HuH-7 (cell line): ENCODE measurements at places on chromosomes 6 and 20.

DNA sequence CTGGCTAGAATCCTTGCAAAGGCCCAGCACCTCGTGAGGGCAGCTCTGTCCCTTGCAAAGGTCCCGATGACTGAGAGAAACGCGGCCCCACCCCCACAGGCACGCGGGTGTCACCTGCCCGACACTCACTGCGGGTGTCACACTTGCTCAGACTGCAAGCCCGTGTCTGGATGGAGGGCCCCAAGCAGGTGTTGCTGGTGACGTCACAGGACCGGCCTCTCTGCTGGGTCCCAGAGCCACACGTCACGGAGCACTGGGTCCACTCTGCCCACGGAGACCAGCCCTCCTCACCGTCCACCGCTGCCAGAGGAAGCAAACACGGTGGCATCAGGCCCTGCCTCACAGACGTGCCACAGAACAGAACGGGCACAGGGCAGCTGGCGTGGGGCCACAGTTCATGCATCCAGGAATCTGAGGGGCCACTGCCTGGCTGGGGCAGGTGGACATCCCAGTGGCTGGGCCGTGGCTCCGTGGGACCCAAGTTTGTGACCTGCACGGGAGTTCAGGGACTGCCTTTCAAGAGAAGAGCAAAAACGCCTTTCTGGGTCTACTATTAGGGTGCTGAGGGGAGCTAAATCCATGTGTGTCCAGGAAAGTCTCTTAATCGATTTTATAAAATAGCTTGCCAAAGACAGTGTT, 16.0 kb downstream of the THBS2 start:
- no peak for DNase-seq

DNA sequence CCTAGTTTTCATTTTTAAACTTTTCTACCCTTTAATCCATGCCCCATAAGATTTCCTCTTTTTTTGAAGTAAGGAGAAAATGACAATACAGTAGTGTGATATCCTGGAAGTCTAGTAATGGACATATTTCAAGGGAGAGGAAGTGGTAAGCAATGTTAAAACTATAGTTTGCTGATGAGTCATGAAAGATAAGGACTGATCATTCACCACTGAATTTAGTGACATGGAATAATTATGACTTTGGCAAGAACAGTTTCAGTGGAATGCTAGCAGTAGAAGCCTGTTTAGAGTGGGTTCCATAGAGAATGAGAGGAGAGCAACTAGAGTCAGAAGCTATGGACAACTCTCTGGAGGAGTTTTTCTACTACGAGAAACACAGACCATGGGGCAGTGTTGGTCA, 24.9 kb upstream of the SLC2A12 start:
- no peak for DNase-seq

DNA sequence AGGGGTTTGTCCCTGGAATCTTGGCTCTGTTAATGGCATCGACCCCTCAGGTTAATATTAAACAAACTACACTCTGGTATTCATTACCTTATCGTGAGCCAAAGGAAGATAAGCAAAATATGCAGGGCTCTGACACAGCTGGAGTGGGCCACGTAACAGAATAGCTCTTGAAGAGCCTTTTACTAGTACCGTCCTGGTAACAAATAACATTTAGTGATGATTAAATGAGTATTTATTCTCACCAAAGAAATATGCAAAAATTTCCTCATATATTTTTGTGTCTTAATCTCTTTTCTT, 20.1 kb upstream of the UTRN start:
- DNase-seq: no peak

- no peak for DNase-seq
These were observed 40.0 kb downstream of the PLG start for GRCh38 chr6:160742090-160742489.

DNA sequence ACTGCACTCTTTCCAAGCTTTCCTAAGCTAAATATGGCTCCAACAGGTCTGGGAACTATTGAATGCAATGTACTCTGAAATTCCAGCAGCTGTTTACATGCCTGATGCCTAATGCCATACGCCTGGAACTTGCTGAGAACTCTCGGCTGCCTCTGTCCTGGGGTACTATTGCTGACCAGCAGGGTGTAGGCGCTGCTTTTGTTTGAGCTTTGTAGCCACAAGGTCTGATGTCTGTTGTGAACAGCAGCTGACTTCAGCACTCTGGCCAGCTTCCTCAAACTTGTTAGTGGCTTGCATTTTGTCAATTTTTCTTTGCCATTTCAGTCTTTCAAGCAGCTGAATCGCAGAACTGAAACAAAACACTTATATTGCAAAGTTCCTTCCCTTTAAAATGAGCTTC, 26.7 kb downstream of the SAYSD1 start:
- DNase-seq: peak; percentile 74

DNA sequence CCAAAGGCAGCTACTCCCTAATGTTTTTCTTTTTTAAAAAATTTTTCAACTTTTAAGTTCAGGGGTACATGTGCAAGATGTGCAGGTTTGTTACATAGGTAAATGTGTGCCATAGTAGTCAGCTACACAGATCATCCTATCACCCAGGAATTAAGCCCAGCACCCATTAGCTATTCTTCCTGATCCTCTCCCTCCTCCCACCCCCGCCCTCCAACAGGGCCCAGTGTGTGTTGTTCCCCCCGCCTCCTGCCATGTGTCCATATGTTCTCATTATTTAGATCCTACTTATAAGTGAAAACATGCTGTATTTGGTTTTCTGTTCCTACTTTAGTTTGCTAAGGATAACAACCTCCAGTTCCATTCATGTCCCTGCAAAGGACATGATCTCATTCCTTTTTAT, 12.4 kb downstream of the TRIM15 start:
- no peak for DNase-seq

- peak; percentile 60 for DNase-seq
These were observed 55.2 kb upstream of the ADGRF1 start for GRCh38 chr6:47097092-47097945.

DNA sequence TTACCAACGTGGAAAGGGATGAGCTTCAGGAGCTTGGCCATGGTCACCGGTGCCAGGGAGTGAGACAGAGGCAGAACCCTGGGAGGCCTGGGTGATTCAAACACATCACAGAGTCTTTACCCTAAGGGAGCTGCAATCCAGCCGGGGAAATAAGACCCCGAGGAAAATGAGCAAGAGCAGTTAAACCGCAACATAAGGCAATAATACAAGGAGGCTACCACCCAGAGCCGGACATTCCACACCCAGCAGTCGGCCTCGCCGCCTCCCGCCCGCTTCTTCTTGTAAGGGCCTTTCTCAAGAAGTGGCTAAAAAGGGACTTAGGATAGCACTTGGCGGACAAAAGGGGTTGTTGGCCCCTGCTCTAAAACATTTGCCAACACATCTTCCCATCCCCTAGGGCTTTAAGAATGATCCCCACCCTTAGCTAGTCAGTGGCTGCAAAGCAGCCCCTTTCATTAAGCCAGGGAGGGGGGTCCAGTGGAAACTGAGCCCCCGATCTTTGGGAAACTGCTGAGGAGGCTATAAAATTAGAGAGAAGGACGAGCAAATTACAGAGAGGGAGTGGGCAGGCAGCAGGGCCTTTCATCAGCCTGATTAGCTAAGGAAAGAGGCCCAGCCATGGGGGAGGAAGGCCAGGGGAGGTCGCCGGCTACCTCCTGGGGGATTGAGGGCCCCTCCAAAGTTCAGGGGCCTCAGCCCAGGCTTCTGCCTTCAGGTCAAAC, 34.3 kb downstream of the SNX5 start:
- DNase-seq: no peak

DNA sequence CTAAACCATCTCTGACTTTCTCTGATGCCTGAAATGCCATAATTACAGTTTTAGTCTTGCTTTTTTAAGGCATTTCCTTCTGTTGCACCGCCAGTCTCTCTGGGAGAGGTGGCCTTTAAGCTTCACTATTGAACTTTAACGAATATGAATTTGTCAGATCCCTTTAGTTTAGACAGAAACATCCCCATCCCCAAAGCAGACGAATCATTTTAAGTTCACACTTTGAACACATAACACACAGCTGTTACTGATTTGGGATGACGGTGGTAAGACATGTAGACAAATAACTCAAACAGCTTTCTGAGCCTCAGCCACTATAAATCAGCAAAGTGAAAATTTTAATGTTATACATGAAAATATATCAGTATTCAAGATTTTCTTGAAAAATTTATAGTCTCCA, 7.2 kb upstream of the IPCEF1 start:
- no peak for DNase-seq

- no peak for DNase-seq
These were observed 104.4 kb upstream of the BMP2 start for GRCh38 chr20:6663104-6663503.

DNA sequence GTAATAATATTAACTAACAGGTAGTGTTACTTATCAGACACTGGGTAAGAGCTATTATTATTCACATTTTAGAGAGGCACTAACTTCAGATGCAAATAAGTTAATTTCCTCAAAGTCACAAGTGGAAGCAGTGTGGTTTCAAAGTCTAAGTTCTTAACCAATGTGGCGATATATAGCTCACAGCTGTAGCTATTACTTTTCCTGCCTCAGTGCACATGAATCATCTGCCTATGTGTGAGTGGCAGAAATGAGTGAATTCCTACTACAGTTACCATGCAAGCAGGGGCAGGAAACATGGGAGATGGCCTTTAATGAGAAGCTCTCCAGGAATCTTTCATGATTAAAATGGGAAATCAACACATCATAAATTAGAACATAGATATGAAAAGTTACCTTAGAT, 126.2 kb upstream of the EYA4 start:
- DNase-seq: no peak

- DNase-seq: no peak
These were observed 815 bp downstream of the SPATA2 start for GRCh38 chr20:49914310-49915117.

DNA sequence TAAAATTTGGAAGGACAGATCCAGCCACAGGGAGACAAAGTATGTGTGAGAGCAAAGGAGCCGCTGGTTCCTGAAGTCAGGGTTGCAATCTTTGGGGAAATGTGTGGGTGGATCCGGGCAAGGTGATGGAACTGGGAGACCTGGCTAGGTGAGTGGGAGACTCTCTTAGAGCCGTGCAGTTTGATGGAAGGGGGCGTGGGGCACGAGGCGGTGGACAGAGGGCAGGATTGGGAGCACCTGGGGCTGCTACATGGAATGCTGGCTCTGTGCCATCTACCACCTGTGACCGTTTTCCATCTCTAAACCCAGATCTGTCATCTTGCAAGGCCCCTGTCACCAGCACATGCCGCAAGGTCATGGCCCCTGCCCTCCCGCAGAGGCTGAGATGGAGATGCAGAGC, 268.4 kb downstream of the SMOC2 start:
- no peak for DNase-seq

DNA sequence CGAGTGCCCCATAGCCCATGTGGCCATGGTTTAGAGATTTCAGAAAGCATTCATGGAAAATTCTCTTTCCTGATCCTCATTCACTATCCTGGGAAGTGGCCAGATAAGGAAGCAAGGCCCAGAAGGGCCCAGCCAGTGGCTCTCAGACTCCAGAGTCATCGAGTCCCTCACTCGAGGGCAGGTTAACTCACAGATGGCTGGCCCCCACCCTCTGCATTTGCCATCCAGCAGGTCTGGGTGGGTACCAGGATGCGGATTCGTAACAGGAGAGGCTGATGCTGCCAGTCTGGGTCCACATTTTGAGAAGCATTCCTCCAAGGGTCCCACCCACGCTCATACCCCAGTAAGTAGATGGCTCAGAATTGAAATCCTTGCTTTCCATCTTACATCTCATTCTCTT, 3.8 kb upstream of the SSTR4 start:
- DNase-seq: no peak

DNA sequence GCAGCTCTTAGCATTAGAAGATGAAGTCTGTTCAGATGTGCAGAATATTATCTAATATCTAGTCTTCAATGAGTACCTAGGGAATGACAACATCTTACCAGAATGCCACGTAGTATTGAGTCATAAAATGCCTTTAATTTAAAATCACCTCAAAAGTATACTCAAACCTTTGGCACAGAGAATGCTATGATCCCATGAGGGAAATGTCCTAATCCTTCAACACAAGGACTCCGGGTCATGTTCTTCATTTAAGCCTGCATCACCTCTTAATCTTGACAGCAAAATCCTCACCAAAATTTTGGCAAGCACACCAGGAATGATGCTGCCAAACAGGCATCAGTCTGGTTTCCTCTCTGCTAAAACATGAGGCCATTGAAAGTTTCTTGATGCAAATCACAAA, 23.6 kb upstream of the MARCKS start:
- no peak for DNase-seq

- no peak for DNase-seq
These were observed 29.0 kb downstream of the NCOA7 start for GRCh38 chr6:125819535-125820326.

GRCh38 chr6:56144538-56145324, 102.6 kb downstream of the COL21A1 start:
- DNase-seq: no peak

GRCh38 chr6:104771258-104771832, 88.4 kb downstream of the HACE1 start:
- DNase-seq: peak; percentile 16

DNA sequence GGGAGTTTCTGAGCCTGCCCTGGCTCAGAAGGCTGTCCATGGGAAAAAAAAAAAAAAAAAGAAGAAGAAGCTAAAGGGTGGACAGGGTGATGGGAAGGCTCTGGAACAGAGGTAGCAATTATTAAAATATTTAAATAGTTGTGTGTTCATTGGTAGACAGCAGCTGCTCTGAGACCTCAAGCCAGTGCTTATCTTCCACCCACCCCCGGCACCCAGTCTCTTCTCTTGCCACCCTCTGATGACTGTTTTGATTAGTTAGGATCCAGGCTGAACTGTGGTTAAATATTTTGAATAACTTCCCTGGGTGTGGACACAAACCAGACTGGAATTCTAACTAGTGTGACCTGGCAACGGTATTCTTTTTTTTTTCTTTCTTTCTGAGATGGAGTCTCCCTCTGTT, 16.9 kb upstream of the SRSF3 start:
- DNase-seq: no peak

GRCh38 chr6:24060982-24061754, 64.8 kb upstream of the NRSN1 start:
- DNase-seq: no peak

- no peak for DNase-seq
These were observed 29.8 kb downstream of the ARHGAP40 start for GRCh38 chr20:38631155-38632022.

DNA sequence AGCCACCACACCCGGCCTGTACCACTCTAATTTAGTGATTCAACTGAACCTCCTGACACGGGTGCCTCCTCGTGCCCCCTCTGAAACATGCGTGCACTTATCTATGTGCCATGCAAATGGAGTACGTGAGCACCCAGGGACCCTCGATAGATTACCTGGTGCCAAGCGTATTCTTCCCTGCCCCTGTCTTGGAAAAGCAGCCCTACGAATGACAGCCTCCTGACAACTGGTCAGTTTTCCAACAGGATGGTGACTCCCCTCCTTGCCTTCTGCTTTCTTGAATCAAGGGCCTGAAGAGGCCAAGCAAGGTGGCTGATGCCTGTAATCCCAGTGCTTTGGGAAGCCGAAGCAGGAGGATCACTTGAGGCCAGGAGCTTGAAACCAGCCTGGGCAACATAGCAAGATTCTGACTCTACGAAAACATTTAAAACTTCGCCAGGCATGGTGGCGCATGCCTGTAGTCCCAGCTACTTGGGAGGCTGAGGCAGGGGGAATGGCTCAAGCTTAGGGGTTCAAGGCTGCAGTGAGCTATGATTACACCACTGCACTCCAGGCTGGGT, 25.4 kb upstream of the SYNJ2 start:
- DNase-seq: no peak
